ENCODE measurements at places on chromosomes 5 and 9.
A peak's percentile ranks its signal among the peaks of the same experiment; 100 is the strongest.

GRCh38 chr5:1053391-1054017, 44.9 kb downstream of the NKD2 start:
- no peak for DNase-seq

DNA sequence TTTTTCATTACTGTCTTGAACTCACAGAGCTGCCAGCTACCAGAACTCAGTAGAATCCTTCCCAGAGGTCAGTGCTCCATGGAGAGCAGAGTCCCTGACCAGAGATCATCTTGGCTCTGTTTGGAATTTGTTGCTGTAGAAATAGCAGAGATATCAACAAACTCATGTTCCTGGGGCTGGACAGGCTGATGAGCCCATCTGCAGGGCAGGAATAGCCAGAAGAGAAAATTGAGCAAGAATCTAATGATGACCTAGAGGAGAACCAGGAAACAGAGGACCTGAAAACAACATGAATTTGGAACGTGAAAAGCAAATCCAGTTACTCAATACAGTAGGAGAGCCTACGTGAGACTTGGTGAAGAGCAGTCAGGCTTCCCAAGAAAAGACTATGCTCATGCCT, 437.8 kb downstream of the PLK2 start:
- no peak for DNase-seq

- no peak for DNase-seq
Observed at GRCh38 chr9:22405869-22406659, 40.6 kb upstream of the DMRTA1 start.

DNA sequence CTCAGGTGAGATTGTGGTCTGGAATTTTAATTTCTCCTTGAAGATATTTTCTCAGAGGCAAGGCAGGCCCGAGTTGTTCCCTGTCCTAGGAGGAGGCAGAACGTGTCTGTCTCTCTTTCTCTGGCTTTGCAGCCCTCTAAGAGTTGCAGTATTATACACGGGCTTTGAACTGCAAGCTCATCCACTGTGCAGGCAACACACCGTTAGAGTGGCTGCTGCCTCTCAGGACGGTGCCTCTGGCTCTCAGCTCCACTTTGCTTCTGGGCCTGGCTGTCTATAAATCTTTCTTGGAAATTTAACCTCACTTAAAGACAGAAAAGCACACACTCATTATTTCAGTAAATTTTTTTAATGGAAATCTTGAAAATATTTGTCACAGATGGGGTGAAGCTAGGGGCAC, 170.1 kb upstream of the ADCY2 start:
- DNase-seq = no peak

DNA sequence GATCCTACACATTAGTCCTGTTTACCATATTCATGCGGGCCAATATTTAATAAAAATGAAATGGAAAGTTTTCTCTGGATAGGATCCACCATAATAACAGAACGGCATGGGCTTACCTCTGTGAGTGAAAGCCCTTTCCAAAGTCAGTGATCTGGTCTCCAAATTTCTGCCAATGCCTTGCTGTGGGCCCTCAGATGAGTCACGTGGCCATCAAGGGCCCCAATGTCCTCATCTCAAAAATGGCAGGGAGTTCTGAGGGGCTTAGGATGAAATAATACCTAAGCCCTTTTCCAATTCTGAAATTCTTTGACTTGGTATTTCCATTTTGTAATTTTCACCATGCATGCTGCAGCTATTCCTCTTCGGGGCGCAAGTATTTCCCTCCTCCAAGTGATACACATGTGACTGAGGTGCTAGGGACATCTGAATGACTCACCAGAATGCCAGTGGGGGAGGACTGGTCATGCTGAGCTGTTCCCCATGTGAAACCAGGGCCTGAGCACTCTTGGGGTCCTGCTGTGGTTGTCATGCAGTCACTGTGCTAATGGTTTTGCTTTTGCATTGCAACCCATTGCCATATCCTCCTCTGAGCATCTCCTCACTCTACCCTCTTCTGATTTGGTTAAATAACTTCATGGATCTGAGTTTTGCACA, 35.0 kb downstream of the ITK start:
- no peak for DNase-seq

DNA sequence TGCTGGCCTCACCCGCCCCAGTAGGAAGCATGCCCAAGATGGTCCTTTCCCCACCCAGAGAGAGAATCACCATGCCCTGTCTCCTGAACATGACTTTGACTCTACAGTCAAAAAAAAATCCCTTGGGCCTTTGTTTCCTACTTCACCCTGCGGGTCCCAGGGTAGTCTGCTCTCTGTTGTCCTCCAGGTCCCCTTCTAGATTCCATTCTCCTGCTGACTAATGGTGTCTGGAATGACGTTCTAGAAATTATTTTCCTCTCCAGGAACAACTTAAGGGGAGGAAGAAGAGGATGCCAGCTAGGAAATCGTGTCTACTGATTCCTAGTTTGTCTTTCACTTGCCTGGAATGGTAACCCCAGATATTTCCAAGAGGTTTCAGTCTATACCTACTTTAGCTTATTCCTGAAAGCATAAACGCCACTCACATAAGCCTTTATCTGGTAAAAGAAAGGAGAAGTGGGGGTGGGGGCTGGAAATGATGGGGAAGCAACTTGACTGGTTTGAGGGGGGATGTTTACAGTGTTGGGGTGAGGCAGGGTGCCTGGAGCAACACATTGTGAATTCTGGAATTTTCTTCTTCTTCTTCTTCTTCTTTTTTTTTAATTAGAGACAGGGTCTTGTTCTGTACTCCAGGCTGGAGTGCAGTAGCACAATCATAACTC, 93.9 kb downstream of the SNX18 start:
- no peak for DNase-seq

DNA sequence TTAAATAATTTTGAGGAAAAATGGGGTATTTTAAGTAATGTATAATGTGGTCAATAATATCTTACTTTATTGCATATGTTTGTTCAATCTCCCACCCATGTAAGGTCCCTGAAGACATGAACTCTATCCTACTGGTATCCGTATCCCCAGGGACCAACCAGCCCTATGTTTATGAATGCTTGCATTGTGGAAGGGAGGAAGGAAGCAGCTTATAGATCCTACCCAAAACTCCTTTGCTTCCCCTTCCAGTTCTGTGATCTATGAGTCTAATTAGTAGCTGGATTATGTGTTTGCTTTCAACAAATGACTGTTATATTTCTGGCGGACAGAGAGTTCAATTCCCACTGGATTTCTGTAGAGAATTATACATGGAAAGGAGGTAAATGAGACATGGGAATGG, 45.6 kb downstream of the CNTRL start:
- no peak for DNase-seq

GRCh38 chr5:181261320-181262049, 542 bp upstream of the TRIM52 start:
- DNase-seq = peak; percentile 51

DNA sequence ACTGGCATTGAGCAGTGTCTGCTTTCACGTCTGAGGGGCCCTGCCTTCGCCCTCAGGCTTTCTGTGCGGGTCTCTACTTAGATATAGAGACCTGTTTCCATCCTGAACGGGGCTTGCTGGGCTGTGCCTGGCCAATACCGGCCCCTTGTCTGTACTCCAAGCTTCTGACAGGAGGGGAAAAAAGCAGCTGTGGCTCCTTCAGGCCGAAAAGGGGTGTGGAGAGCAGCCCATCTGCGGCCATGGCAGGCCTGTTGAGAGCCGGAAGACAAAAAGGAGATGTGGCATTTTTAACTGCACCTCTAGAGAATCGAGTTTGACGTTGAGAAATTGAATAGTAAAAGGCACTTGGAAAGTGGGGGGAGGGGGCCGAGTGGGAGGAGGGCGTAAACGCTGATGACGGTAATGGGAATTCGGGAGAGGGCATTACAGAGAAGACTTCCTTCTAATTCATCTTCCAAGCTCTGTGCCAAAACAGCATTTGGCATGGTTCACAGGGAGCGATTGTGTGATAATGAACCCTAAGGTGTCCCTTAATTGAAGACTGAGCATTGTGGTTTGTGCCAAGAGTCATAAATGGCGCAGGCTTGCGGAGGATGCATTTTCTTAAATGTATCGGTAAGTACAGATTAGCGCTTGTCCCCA, 25.1 kb upstream of the PRDM12 start:
- no peak for DNase-seq

DNA sequence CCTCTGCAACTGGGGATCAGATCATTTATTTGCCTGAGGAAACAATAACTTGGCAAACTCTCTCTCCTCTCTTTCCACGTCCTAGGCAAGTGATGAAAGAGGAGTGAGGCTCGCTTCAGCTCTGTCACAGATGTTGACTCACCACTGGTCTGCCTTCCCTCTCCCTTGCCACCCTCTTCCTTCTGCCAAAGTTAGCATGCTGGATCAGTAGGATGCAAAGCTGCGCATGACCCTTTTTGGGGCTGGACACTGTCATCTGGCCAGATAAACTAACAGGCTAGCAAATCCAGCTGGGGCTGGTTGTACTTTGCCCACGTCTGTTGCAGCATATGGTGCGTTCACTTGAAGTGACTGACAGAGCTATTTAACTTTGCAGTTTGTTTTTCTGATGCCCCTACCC, 36.2 kb upstream of the SMARCA2 start:
- no peak for DNase-seq

GRCh38 chr5:19258686-19259085, 729.3 kb downstream of the CDH18 start:
- no peak for DNase-seq

- no peak for DNase-seq
Observed at GRCh38 chr9:129929496-129930125, 94.4 kb downstream of the USP20 start.

- no peak for DNase-seq
Observed at GRCh38 chr5:2139478-2139877, 256.8 kb upstream of the IRX4 start.

DNA sequence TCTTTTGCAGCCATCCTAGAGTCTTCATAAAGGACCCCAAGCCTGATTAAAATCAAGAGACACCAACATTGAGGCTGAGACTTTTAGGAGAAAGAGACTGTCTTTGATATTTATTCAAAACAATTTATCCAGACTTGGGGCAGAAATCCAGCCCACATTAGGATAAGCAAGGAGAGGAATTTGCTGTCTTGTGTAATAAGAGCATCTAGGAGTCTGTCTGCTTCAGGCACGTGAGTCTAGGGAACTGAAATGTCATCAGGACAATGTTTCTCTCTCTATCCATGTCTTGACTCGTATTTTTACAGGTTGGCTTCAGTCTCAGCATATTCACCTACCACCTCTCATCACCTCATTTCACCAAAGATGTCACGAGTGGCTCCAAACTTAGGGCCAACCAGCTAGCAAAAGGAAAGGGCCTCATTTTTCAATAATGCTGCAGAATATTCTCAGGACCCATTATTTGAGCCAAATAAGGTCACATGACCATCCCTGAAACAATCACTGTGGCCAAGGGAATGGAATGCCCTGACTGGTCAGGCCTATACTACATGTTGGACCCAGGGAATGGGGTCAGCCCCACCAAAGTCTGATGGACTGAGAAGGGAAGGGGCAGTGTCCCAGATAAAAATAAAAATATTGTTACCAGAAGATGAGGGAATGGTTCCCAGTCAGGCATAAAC, 70.3 kb upstream of the SAP30L start:
- DNase-seq = no peak

DNA sequence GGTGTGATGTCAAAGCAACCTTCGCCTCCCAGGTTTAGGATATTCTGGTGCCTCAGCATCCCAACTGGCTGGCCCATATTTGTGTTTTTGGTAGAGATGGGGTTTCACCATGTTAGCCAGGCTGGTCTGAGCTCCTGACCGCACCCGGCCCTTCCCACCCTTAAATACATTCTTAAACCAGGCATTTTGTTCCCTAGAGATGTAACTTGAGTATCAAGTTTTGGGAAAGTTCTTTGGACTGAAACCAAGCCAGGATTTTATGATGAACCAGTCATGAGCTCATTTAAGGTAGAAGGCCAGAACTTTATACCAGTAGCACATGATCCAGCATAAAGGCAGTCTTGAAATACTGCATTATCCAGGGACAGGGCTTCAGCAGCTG, 3.5 kb downstream of the RPL7A start:
- no peak for DNase-seq

- no peak for DNase-seq
Observed at GRCh38 chr5:147372191-147372590, 137.4 kb downstream of the STK32A start.

DNA sequence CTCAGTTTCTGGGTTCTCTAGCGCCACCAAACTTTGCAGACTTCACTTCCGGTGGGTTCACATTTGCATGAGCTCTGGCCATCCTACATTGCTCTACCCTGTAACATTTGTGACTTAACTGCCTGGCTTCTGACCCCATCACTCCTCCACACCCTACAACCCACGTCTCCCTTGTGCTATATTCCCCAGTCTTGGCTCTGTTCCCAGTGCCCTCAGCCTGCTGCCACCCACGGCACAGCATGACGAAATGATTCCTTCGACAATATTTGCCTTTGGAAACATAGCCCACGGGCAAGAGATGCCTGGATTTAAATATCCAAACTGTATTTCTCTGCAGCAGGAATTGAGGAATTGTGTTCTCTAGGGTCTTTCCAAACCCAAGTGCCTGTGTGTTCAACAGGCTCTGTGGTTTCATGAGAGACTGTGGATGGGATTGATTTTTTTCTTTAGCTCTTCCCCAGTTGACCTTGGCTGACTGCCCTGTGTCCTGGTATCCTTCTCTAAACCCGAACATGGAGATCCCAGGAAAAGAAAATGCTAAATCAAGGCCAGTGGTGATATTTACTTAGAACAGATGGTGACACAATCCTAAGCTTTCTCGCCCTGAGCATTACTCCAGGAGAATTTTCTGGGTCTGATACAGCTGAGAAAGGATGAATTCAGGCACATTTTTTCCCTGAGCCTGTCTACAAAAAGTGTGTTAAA, 44.4 kb upstream of the GRIA1 start:
- no peak for DNase-seq

GRCh38 chr9:83623679-83624076, 735 bp downstream of the IDNK start:
- DNase-seq = peak; percentile 48

DNA sequence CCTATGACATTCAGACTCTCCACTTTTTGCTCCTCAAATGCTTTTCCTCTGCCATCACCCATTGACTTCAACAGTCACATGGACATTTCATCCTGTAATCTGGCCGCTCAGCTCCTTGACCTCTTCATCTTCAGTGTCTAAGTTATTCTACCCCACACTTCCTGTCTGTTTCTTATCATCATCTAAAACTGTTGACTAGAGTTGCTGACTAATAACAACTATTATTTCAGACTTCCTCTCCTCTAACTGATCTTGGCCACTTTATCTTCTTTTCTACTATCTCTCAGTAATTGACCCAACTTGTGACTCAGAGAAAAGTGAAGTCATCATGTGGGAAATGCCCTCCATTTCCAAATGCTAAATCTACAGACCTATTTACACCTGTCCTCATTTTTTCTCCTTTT, 254.7 kb upstream of the TRPC7 start:
- no peak for DNase-seq

GRCh38 chr5:147417135-147417813, 92.6 kb downstream of the DPYSL3 start:
- DNase-seq = no peak
